ENCODE measurements at places on chromosomes 12 and 14.

GRCh38 chr14:76784881-76785280 lies 23.6 kb downstream of the VASH1 start:
- peak; percentile 83 for DNase-seq

- no peak for DNase-seq
Measured at GRCh38 chr12:72144553-72144952, 127.6 kb upstream of the TRHDE start.

DNA sequence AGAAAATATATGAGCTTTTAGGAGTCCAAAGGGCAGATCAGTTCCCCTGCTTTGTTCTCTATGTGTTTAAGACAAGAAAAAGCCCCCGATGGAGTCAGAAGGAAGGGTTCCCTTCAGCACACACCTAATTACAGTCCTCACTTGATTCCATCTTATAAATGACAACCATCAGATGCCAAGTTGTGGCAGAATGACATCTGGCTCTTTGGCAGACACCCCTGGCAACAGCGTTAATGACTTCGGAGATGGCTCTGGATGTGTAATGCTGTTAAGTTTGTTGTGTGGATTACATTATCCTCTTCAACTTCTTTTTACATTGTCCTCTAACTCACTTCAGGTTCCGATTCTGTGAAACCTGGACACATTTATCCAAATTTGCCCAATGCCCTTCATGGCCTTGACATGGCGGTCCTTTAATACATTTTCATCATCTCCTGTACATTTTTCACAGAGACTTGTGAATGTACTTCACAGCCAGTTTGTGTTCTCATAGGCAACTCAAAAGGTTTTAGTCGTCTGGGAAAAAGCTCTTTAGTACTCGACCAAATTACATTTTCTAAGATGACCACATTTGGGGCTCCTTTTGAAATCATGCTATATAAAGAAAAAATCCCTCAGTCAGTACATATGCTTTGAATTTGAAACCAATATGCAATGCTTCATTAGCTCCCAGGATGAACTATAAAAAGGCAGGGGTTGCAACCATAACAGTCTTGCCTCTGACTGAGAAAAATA lies 667.8 kb downstream of the NOVA1 start:
- no peak for DNase-seq

DNA sequence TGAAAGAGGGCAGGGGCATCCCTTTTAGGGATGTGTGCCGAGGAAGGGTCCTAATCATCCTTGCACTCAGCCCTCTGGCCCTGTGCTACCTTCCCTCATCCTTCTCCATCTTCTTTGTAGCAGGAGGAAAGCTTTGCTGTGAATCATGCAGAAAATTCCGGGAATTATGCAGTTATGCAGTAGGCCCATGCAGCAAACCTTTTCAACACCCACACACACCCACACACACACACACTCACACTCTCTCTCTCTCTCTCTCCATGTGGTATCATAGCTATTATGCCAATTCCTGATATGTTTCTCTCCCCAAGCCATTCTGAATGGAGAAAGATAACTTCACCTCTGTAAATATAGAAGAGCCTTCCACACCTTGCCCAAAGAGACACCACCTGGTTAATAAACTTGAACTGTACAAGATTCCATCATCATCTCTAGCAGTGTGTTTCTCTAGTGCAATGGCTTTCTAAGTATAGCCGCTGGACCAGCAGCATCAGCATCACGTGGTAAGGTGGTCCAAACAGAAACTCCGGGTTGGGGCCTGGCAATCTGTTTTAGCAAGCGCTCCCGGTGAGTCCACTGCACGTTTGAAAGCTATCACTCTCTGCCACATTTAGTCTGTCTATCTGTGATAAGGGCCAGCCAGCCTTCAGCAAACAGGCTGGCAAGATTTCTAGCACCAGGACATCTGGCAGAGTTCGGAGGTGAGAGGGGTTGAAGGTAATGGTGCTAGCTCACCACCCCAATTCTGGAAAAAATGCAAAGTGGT lies 57.6 kb downstream of the MDM2 start:
- peak; percentile 37 for DNase-seq

DNA sequence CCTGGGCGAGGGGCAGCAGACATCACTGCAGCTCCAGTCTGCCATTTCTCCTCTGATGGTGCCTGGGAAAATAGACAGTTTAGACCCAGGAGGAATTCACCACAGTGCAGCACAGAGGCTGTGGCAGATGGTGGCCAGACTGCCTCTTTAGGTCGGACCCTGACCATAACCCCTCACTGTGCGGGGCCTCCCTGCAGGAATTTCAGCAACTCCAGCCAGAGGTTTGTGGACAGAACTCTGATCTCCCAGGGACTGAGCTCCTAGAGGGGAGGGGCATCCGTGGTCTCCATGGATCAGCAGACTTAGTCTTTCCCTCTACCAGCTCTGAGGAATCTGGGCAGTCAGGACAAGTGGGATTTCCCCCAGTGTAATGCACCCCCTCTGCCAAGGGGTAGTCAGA lies 106.5 kb downstream of the ZC3H14 start:
- no peak for DNase-seq

DNA sequence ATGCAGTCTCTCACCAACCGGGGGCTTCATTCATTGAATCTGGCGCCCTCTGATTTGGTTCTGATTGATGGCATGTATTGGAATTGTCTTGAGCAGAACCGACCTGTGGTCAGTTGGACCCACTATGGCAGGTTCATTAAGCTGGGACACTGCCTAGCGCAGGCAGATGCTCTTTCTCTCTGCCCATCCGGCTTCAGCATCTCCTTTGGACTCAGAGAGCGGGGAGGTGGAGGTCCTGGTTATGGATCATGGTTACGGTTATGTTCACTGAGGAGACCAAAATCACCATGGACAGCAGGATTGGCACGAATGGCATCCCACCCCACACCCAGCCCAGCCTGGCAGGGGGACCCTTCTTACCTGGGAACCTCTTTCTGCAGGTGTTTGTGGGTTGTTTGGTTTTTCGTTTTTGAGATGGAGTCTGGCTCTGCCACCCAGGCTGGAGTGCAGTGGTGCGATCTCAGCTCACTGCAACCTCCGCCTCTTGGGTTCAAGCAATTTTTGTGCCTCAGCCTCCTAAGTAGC lies 16.4 kb upstream of the BCL7A start:
- no peak for DNase-seq

- DNase-seq: no peak
Measured at GRCh38 chr14:99520571-99521081, 39.4 kb downstream of the CCNK start.

DNA sequence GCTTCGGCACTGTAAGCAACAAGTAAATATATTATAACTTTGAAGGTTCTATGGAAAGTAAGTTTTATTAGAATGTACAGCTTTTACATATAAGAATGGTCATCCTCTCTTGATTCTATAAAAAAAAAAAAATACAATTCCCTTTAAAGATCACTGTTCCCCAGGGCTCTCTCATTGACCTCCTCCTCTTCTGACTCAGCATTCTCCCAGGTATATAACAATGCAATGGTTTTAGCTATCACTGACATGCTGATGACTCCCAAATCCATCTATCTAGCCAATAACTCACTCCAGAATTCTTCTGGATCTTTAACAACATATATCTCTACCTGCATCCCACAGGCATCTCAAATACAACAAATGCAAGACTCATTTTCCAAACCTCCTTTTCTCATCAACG lies 62.7 kb downstream of the EEA1 start:
- no peak for DNase-seq

DNA sequence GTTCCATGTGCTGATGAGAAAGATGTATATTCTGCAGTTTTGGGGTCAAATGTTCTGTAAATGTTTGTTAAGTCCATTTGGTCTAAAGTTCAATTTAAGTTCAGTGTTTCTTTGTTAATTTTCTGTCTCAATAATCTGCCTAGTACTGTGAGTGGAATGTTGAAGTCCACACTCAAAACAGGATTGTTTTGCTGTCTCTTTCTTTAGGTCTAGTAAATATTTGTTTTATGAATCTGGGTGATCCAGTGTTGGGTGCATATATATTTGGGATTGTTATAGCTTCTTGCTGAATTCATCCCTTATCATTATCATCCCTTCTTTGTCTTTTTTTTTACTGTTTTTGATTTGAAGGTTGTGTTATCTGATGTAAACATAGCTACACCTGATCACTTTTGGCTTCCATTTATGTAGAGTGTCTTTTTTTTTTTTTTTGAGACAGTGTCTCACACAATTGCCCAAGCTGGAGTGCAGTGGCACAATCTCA lies 26.0 kb upstream of the PRPF39 start:
- no peak for DNase-seq

DNA sequence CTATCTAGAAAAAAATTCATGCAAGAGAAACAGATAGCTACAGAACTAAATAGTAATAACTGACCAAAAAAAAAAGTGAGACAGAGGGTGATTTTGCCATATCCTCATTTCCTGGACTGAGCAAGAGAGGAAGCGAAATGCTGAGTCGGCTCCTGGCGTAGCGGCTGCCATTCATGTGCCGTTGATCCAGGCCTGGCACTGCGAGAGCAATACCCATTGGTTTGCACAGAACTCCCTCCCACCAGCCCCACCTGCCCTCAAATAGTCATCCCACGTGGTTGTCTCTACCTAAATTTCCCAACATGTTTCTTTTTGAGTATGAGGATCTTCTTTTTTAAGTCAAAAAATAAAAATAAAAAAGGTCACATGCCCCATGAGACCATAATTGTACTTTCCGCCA lies 9.4 kb upstream of the WNT5B start:
- no peak for DNase-seq

Measured in EH (cell line).